ENCODE measurements at places on chromosomes 1 and 21. TPM values are rescaled to one million over a fixed set of nuclear protein-coding genes. Genes with fewer than 3 reads are reported as not detected.

DNA sequence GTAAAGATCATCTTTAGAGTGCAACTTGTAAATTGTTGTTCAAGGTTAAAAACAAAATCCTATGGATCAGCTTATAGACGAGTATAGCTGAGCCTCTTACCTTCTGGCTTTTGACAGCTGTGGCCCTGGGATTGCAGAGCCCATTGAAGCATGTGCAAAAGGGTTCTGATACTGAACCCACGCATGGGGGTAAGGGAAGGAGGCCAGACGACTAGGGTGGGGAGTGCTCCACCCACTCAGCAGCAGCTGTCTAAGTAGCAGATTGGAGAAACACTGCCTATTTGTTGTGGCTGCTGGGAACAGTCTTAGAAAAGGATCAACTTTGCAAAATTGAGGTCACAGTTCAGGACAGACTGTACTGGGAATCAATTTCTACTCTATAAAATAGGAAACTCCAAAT, 16.1 kb downstream of the CD101 start:
- DNase-seq: no peak

DNA sequence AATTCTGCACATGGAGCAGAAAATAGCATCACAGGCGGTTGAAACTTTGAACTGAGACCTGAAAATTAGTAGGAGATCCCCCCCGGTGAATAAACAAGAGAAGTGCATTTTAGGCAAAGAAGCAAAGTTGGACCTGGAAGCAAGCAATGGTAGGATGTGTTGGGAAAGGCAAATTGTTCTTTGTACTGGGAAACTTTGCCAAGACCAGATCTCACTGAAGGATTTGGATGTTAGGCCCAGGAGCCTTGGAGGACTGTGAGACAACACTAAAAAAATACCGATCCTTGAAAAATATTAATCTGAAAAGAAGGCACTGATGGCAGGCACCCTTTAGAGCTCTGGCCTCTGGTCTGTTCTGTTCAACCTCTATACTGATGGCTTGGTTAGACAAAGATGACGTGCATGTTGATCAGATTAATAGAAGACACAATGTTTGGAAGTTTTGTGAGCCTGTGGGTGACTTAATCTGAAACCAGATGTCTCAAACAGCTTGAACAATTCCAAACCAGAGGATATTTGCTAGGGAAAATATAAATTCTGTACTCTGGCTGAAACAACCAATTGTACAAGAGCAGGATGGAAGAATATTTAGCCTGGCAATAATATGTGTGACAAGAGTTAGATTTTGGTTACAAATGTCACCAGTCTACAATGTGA, 108.4 kb downstream of the ROR1 start:
- no peak for DNase-seq

FAM177B gene
- not detected for total RNA-seq

MYOG gene
- not detected for total RNA-seq

HRNR gene
- total RNA-seq: not detected

DNA sequence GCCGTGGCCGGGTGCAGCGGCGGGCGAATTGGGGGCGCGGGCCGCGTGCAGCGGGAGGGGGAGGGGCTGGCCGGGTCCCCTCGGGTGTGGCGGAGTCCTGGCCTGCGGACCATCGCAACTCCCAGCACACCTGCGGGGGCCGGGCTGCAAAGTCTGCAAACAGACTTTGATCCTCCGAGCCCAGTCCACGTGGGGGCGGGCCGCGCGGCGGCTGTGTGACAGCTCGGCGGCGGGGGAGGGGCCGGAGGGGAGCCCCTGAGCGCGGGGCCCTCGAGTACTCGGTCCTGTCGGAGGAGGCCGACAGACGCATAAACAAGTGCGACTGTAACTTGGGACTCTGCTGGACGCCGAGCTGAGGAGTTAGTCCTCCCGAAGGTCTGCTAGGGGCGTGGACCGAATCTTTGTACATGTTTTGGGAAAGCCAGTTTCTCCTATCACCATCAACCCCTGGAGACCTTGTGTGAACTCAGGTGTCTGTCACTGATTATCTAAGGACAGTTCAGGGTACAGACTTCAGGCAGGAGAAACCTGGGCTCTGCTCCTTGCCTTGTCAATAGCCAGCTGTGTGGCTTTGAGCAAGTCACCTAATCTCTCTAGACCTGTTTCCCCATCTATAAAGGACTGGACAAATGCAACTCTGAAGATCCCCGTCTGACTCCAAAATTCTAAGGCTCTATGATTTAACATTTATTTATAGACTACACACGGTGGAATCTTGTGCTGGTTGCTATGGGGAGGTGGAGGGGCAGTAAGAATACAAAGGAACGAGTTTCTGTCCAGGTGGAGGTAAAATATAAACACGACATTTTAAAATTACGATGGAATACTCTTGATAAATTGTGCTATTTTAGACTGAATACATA, 710 bp upstream of the SLC30A1 start:
- peak; percentile 94 for DNase-seq

GRCh38 chr1:1099506-1100183, 16.2 kb downstream of the C1orf159 start:
- no peak for DNase-seq

LCE1A gene
- total RNA-seq: not detected

GRCh38 chr1:222732216-222733159, 4.5 kb upstream of the FAM177B start:
- DNase-seq: no peak

OLIG1 gene
- not detected for total RNA-seq

GRCh38 chr1:248821641-248822040, 4.1 kb downstream of the SH3BP5L start:
- no peak for DNase-seq

DNA sequence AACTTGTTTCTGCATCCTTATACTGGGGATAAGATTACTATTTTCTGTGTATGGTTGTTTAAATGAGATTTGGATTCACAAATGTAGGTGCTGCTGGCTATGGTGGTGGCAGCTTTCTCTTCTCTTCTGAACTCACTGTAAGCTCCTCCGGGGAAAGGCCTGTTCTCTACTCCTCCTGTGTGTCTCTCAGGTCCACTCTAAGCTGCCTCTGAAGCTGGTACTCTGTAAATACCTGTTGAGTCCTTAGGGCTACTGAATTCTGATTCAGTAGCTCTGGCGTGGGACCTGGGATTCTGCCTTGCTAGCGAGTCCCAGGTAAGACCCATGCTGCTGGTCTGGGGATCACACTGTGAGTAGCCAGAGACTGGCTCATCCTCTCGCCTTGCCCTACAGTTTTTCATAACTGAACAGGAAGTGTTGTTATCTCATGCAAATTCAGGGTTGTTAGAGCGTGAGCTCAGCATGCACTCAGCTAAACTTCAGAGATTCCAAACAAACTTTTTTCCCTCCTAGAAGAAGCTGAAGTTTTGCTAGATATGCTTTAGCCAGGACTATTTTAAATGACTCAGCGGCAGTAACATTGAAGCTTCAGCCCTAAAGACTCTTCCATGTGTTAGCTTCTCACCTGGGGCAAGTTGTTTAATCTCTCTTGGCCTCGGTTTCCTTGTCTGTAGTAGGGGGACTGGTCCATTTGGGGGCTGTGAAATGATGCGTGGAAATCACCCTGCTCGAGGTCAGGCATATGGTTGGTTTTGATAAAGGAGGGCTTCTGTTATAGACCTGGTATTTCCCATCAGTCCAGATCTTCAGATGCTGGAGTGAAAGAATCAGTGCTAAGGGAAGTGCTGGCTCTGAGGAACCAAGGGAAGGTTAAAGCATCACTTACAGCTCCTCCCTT, 271.5 kb upstream of the TMEM51 start:
- DNase-seq: peak; percentile 49

GRCh38 chr1:54132495-54132894, 20.3 kb downstream of the CDCP2 start:
- no peak for DNase-seq

ATP1A4 gene
- total RNA-seq: not detected

DNA sequence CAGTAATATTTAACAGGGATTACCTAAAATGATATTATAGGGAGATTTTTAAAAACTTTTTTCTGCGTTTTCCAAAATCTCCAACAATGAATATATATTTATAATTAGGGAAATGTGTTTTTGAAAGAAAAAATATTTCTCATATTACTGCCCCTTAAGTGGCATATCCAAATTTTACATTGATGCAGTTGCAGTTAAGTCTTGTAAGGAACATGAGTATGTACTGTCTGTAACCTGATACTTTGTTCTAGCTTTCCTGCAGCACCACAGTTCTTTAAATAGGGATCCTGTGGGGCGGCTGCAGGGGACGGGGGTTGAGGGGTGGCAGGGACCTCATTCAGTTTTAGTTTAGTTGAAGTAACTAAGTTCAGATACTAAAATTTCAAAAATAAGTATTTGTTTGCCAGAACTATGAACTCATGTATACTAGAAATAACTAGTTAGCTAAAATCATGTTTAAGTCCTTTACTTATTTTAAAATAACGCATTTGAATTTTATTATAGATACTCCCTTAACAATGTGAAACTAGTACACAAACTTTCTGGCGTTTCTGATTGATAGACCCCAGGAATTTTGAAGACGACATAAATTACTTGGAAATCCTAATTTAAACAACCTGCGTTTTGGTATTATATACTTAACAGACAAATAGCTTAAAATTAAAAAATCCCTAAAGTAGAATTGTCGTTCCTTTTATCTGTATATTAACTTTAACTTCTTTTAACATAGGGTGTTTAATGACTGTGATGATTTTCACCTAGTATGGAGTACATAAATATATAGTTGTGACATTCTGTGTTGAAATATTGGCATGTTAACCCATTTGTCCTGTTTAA, 639 bp upstream of the DNAJB4 start:
- DNase-seq: peak; percentile 59

DNA sequence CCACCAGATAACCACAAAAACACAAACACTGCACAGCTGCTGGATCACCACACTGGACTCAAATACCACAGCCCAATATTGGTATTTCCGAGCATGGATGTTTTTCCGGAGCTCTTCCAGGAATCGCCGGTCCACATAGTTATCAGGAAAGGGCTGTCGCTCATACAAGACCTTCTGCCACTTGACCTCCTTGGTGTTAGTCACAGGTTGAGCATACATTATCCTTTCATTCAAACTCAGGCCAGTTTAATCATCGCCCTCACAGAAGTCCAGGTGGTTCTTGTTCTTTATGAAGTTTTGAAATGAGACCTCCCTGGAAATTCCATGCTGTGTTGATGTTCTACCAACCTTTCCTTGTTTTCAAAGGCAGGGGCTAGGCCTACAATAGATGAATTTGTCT, 1.5 kb downstream of the PIGC start:
- DNase-seq: no peak

GRCh38 chr1:59903141-59903754, 23.3 kb downstream of the CYP2J2 start:
- no peak for DNase-seq

ACKR1 gene
- 0.58 TPM for total RNA-seq

C1QTNF12 gene
- total RNA-seq: 3.7 TPM

- DNase-seq: peak; percentile 88
These were observed 90.2 kb downstream of the DMRTA2 start for GRCh38 chr1:50332941-50333594.

GRCh38 chr1:200243042-200243437, 166.8 kb downstream of the ZNF281 start:
- DNase-seq: no peak

- peak; percentile 79 for DNase-seq
These were observed 17.7 kb upstream of the SNX27 start for GRCh38 chr1:151594143-151594625.

DNA sequence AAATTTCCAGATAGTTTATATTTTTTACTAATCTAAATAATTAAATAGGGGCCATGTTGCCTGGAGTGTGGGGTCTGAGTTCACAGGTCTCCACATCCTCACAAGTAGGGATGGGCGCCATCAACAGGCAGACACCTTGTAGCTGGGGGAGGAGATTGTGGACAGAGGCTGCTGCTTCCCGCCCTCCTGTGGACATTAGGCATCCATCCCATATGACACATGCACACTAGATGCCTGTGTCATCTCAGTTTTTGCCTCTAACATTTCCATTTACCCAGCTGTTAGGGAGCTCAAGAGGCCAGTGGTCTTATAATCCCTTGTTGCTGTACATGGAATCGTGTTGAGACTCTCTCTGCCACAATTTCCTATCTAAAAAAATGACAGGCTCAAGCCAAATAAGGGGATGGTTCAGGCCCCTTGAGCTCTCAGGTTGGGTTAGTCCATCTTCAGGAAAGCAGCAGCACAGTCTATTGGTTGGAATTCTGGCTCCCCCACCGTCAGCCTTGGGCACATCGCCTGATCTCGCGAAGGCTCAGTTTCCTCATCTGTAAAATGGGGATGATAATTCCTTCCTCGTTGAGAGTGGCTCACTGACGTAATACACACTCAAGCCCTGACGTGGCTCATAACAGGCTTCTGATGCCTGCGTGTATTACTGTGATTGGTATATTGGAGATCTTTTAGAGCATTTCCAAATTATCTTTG, 13.6 kb downstream of the LHX4 start:
- DNase-seq: peak; percentile 67

GRCh38 chr1:182643699-182644098, 39.5 kb upstream of the RGS16 start:
- DNase-seq: no peak

DNA sequence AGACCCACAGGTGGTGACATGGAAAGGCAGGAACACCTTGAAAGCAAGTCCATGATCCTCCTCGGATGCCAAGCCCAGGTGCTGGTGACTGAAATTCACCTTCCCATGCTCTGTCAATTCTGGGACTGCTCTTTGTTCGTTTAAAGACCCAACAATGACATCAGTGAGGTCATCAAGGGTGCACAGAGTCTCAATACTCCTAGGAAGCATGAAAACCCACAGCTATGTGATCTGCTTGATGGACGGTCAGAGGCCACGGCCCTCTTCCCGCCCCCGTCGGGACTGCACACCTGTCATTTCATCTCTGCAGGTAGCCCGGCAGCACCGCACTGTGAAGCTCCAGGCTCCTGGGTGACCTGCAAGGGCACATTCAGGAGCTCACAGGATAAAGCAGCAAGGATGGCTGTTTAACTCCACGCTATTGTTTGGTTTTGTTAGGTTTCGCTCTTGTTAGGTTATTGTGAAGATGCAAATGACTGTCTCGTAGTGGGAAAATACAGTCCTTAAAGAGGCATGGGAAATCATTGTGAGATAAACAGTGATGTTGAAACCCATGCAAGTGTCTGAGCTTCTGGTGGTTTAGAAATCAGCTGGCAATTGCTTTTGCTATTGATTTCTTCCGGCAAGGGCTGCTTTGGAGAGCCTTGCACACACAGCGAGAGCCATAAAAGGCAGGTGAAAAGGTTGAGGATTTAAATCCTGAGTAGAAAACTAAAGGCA, 124.8 kb upstream of the AJAP1 start:
- no peak for DNase-seq

DNA sequence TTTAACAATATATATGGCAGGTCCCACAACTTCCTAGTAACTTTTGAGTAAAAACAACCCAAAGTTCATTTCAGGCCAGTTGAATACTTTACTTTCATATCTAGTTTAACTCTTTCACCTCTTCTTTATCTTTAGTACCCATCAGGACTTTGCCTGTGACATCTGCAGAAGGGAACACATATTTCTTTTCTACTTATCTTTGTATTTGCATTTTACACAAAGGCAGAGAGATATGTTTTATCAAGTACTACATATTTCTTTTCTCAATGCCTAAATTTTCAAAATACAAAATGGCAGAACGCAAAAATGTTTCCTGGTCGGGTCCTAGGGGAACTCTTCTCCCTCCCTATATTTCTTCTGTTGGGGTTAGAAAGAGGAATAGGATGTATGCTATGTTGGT, 6.8 kb upstream of the PTPRC start:
- no peak for DNase-seq

KCNJ9 gene
- not detected for total RNA-seq

SLC6A9 gene
- total RNA-seq: 16.7 TPM
